ENCODE measurements at places on chromosomes 2 and 18. TPM values are rescaled to one million over a fixed set of nuclear protein-coding genes. Genes with fewer than 3 reads are reported as not detected.

Gene RAD51AP2
- 0.12 TPM for total RNA-seq

Gene APOB
- total RNA-seq = 0.82 TPM

Gene TMEM17
- 4.3 TPM for total RNA-seq

Gene GDF7
- total RNA-seq = 14.5 TPM

Gene KIAA2012
- 0.18 TPM for total RNA-seq

Gene EN1
- total RNA-seq = 0.29 TPM

Gene CHRNG
- total RNA-seq = 9.5 TPM

Gene MCM6
- total RNA-seq = 23.6 TPM

Gene FEV
- total RNA-seq = 1.3 TPM

Gene LOXHD1
- total RNA-seq = 2.2 TPM
